ENCODE measurements at places on chromosomes 11 and 22.
A peak's percentile ranks its signal among the peaks of the same experiment; 100 is the strongest.

- no peak for DNase-seq
These were observed 12.4 kb downstream of the CRY2 start for GRCh38 chr11:45859661-45860140.

DNA sequence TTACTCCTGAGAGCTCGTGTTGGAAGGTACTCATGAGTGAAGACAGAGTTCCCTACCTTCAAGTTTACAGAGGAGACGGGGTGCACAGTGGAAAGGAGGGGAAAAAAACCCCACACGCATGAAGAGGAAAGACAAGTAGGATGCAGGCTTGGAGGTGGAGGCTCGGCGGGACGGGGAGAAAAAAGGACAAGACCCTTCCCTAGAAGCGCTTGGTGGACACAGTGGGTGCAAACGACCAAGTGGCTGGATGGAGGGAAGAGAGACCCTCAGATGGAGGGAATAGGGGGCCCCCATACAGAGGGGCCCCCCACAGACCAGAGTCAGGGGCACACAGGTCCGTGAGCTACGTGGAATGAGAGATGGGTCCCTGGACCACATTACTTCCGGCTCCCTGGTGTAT, 380.1 kb downstream of the SHANK2 start:
- no peak for DNase-seq

DNA sequence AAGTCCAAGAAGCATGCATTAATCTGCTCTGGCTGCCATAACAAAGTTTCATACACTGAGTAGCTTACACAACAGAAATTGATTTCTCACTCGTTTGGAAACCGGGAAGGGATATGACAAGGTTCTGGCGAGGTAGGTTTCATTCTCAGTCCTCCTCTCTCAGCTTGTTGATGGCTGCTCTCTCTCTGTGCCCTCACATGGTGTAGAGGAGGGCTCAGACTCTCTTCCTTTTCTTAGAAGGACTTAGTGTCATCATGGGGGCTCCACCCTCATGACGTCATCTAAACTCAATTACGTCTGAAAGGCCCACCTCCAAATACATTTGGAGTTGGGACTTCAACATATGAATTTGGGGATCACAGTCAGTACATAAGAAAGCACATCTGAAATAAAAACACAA, 18.6 kb downstream of the GLYATL1 start:
- no peak for DNase-seq

DNA sequence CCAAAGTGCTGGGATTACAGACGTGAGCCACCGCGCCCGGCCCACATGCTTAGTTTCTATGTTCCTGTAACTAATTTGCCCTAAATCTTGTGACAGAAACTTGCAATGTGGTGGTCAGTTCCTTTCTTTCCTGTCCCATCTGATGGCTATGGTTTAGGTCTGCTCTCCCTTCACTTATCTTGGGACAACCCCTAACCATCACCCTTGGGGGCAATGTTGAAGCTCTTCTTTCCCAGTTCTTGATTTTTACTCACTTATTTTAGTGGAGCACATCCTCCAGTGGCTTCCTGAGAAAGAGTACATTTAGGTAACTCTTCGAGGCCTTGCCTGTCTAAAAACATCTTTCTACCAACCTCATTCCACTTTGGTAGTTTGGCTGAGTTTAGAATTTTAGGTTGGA, 7.3 kb downstream of the SREBF2 start:
- no peak for DNase-seq

GRCh38 chr11:16193897-16194381, 162.4 kb downstream of the SOX6 start:
- DNase-seq, result no peak

GRCh38 chr22:36103891-36104290, 56.7 kb downstream of the APOL3 start:
- no peak for DNase-seq

- no peak for DNase-seq
These were observed 20.5 kb upstream of the FSHB start for GRCh38 chr11:30210357-30210756.

DNA sequence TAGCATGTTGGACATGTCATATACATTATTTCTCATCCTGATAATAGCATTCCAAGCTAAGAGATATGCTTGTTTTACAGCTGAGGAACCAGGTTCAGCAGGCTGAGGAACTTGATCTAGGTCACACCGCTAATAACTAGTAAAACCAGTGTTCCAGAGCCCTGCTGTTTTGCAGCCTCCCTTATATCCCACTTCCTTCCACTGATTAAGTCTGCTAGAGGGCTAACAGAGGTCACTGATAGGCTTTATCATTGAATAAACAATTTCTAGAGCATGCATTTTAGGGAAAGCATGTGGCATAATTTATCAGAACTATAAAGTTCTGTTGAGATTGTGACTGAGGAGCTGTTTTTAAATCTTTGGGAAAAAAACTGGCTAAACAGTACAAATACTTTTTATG, 54.0 kb downstream of the UVRAG start:
- no peak for DNase-seq

DNA sequence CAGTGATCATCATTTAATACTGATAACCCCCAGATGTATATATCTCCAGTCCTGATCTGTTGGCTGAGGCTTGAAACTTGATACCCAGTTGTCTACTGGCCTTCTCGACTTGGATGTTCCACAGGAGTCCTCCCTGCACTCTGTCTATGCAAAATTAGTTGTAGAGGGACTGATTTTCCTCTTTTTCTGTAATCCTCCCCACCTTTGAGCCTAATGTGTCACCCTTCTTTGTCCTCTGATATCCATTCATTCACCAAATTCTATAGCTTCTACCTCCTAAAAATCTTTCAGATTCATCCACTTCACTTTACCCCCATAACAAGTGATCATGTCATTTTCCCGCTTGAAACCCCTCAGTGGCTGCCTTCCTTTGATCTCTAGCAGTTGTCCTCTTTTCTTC, 16.4 kb downstream of the COA4 start:
- DNase-seq, result no peak

DNA sequence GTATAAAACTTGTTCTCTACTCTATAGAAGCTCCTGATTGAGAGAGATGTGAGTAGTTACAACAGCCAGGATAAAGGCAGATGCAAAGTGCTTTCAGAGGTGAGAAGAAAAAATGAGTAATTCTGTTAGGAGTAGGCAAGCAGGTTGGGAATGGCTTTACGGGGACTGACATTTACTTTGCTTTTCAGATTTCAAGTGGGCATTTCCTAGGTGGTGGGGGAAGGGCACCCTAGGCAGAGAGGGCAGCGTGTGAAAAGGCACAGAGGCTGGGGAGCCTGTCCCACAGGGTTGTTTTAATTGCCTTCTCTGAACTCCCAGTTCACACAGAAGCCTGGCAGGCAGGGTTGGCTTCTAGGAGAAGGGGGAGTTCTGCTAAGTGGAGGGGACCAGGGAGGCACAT, 106.5 kb downstream of the NAV2 start:
- no peak for DNase-seq

- no peak for DNase-seq
These were observed 172.8 kb upstream of the NAV2 start for GRCh38 chr11:19539861-19540260.

GRCh38 chr22:30712094-30712493, 17.4 kb downstream of the OSBP2 start:
- DNase-seq, result no peak

DNA sequence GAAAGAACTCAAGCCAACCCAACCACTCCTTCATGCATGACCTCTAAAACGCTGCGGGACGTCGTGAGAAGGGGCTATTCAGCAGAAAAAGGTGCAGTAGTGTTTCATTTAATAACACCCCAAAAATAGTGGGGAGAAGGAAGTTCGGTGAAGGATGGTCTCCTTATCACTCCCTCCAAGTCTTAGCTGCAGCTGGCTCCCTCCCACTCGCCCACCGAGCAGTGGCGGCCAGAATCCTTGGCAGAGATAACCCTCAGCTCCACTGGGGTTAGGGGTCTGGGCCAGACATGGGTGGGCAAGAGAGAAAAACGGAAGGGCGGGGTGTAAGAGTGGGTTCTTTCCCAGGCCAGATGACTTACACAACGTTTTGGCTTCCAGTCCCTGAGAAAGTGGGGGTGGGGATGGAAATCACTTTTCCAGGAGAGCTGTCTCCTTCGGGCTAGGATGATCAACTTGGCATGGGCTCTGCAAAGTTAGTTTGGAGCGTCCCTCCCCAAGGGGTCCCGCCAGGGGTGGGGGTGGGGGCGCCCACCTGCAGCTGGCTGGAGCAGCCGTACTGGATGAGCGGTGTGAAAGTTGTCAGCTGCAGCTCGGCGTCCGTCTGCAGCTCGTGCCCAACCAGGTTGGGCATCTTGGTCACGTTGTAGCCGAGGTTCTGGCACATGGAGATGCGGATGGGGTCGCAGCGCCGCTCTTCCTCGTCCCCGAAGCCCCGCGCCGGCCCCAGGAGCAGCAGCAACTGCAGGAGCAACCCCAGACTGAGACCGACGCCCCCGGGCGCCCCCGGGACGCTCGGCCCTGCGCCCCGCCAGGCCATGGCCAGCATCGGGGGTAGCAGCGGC, 705 bp downstream of the FZD4 start:
- DNase-seq, result no peak

- DNase-seq, result no peak
These were observed 357.4 kb downstream of the INSC start for GRCh38 chr11:15471895-15472799.

- no peak for DNase-seq
These were observed 4.0 kb downstream of the NF2 start for GRCh38 chr22:29607426-29607825.

DNA sequence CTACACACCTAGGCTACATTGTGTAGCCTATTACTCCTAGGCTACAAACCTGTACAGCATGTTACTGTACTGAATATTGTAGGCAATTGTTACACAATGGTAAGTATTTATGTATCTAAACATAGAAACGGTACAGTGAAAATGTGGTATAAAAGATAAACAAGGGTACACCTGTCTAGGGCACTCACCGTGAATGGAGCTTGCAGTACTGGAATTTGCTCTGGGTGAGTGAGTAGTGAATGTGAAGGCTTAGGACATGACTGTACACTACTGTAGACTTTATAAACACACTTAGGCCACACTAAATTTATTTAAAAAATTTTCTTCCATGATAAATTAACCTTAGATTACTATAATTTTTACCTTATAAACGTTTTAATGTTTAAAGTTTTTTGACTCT, 171.7 kb upstream of the NCAM1 start:
- DNase-seq, result no peak

DNA sequence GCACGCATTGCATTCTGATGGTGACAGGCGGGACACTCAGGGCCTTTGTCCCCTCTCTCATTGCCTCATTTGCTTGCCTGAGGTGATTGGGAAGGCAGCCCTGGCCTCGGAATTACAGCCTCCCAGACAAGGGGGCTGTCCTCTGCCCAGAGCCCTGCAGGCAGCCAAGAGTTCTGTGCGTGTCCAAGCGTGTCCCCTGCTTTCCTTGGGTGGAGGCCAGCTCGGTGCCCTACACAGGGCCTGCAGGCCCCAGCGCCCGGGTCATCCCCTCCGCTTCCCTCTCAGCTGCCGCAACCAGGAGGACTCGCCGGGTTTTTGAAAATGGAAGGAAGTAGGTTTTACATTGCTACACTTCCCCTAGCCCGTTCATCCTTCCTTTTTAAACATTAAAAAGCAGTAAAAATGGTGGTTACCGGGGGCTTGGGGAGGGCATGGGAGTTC, 1.9 kb downstream of the GRAMD4 start:
- no peak for DNase-seq

- no peak for DNase-seq
These were observed 76.0 kb downstream of the TEAD1 start for GRCh38 chr11:12750181-12750580.

DNA sequence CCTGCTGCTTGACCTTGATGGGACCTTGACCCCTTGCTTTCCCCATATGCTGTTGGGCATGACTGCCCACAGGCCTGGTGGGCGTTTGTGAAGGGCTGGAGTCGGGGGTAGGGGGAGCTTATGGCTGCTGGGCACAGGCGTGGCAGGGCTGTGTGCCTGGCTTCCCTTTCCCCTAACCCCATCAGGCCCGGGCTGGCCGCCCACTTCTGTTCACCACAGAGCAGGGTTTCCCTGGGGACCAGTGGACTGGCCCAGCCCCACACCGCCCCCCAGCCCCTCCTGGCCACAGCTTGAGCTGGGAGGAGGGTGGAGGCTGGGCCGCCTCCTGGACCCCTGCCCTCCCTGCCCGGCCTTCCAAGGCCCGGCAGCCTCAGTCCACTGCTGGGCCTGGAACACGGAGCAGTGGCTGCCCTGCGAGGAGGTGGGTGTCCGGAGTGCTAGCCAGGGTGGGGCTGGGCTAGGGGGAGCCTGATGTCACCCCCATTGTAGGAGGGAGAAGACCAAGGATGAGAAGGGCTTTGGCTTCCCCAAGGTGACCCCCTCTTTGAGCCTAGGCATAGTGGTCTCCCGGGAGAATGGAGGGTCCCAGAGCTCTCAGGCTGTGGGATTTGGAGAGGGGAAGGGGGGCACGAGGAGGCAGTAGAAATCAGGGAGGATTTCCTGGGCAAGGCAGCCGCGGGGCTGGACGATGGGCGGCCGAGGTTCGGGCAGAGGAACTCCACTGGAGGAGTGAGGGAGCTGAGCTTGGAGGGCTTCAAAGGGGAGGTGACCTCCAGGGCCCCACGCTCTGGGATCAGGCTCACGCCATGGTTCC, at the start of gene AIFM3:
Gene AIFM3, plus strand, starts transcription at position 373 of the 814 bp plus-strand sequence. CDS start 690 bp downstream, outside the sequence.
- DNase-seq, result no peak

GRCh38 chr11:109423466-109424190, 1.6 kb downstream of the C11orf87 start:
- no peak for DNase-seq

DNA sequence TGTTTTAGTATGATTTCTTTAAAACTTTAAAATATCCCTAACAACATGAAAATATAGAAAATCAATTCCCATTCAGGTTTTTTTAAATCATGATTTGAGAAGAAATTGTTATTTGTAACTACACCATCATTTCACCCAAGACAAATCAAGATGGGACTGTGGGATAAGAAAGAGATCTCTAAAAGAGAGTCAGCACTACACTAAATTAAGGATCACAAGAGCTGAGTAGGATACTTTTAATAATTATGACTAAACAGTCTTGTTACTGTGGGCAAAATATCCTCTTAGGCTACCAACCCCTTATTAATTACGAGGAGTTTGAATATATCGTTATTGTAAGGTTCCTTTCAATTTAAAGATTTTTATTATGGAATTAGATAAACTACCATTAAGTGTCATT, 3.0 kb downstream of the GAS2 start:
- DNase-seq, result no peak

GRCh38 chr11:2305140-2305778, 3.4 kb downstream of the TSPAN32 start:
- DNase-seq, result peak; percentile 78

GRCh38 chr11:116938471-116939070, 101.1 kb upstream of the APOA1 start:
- no peak for DNase-seq

GRCh38 chr11:120310870-120311269, 14.2 kb upstream of the TLCD5 start:
- no peak for DNase-seq

DNA sequence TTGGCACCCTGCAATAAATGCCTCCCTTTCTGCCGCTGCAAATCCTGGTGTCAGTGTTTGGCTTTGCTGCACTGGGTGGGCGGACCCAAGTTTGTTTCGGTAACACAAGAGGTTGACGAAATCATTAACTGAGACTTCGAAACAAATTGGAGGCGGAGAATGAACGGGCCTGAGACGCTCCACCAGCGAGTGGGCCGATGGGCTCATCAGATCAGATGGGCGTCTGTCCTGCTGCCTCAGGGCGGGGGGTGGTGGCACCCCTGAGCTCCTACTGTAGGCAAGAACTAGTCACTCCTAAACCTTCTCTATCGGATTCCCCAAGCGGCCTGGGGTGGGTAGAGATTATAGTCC, 918 bp upstream of the CAPN5 start:
- no peak for DNase-seq

GRCh38 chr11:1336836-1337646, 27.6 kb upstream of the TOLLIP start:
- DNase-seq, result peak; percentile 52

All from naive thymus-derived CD8-positive, alpha-beta T cell (primary cell).